ENCODE measurements at places on chromosomes 1 and 21. TPM values are rescaled to one million over a fixed set of nuclear protein-coding genes. Genes with fewer than 3 reads are reported as not detected.
A peak's percentile ranks its signal among the peaks of the same experiment; 100 is the strongest.

MANEAL gene
- total RNA-seq, result 0.91 TPM

GRCh38 chr1:78622548-78622947 lies 2.3 kb downstream of the IFI44L start:
- no peak for DNase-seq

GRCh38 chr1:234980645-234981396 lies 147.8 kb downstream of the TOMM20 start:
- peak; percentile 87 for DNase-seq

RAP1GAP gene
- total RNA-seq, result 3.7 TPM

- no peak for DNase-seq
Observed at GRCh38 chr1:232471250-232471649, 158.7 kb downstream of the SIPA1L2 start.

DNA sequence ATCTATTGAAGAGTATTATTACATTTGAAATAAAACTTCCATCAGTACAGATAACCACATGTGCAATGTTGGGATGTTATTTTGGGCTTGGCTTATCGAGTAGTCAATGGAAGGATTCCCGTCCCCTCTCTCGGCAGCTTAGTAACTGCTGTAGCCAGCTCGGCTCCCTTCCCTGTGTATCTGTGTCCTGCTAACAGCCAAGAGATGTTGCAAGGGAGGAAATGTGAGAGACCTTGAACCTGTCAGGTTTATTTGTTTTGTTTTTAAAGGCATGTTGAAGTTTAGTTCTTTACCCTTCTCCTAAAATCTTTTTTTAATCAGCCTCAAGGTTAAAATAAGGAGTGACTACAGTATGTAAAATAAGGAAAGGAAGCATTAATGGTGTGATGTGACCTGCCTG lies 13.6 kb upstream of the TARS2 start:
- DNase-seq, result peak; percentile 57

GRCh38 chr1:1360506-1361169 lies 2.3 kb upstream of the MXRA8 start:
- peak; percentile 81 for DNase-seq

DNA sequence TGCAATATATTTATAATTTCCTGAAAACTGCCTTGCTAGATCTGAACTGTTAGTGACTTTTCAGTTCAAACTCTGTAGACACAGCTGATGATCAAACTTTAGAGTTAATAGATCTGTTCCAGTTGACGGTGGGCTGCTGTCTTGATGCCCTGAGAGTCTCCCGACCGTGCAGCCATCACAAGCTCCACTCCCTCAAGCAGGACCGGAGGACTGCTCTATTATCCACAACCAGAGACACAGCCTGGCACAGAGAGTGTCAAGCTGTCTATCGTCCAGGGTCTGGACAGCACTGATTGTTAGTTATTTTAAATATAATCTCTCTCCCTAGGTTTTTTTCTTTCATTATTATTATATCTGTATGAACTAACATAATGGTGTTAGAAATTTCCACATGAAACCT lies 8.0 kb downstream of the CHODL start:
- no peak for DNase-seq

DNA sequence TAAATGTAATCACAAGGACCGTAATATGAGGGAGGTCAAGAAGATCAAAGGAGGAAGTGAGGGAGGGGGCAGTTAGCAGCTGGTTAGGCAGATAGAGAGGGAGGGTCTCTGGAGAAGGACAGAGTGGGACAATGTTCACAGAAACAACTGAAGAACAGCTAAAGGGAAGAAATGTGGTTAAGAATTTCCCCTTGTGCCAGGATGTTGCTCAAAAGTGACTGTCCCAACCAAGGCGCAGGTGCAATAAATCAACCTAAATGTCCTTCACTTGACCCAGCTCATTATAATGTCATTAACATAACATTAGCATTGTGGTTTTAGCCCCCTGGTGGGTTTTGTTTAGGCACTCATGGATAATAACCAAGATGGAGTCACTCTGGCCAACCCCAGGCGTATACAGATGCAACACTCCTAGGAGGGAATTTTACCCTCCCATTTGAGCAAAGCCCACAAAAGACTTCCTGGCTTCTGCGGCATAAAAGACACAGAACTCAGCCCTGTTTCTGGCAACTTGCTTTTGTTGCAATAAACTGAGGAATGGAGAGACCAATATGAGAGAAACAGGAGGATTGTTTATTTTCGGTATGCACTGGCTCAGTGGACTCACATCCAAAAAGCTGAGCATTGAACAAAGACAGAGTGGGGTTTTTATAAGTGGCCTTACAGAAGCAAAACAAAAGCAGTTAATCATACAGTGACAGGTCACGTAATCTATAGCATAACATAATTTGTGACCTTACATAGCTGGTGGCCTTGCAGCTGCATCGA lies 7.3 kb upstream of the CA6 start:
- no peak for DNase-seq
